ENCODE measurements at places on chromosomes 5 and 9.

- no peak for DNase-seq
Observed at GRCh38 chr9:127049044-127049443, 73.4 kb downstream of the ANGPTL2 start.

GRCh38 chr5:14244721-14245120 is 101.6 kb downstream of the TRIO start:
- no peak for DNase-seq

DNA sequence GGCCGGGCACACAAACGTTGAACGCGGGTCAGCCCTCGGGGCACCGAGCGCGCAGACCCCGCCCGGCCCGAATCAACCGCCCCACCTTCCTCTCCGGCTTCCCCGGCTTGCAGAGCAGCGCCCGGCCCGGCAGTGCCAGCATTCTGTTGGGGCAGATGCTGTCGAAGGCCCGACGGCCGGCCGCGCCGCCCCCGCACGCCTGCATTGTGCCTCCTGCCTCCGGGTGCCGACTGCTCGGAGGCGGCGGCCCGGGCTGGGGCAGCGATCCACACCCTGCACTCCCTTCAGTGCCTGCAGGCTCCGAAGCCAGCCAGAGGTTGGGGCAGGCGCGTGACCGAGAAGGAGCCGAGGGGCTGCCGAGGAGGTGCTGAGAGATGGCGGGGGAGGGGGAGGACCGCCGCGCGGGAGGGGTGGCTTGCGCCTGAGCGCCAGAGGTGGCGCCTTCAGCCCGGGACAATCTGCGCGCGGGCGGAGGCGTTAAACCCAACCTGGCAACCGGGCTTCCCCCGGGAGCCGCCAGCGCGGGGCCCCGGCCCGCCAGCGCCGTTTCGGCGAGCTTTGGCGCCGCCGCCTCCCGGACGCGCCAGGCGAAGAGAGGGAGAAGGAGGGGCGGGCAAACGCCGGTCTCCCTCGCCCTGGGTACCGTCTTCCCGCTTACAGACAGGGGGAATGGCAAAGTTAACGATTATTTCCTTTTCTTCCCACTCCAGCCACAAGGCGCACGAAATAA is at the start of gene MCIDAS:
Gene MCIDAS, minus strand, starts transcription at position 382 of the 730 bp plus-strand sequence. Its CDS starts 177 bp downstream, at position 205.
- peak; percentile 33 for DNase-seq

- DNase-seq = no peak
Observed at GRCh38 chr5:55480781-55481180, 54.0 kb downstream of the PLPP1 start.

DNA sequence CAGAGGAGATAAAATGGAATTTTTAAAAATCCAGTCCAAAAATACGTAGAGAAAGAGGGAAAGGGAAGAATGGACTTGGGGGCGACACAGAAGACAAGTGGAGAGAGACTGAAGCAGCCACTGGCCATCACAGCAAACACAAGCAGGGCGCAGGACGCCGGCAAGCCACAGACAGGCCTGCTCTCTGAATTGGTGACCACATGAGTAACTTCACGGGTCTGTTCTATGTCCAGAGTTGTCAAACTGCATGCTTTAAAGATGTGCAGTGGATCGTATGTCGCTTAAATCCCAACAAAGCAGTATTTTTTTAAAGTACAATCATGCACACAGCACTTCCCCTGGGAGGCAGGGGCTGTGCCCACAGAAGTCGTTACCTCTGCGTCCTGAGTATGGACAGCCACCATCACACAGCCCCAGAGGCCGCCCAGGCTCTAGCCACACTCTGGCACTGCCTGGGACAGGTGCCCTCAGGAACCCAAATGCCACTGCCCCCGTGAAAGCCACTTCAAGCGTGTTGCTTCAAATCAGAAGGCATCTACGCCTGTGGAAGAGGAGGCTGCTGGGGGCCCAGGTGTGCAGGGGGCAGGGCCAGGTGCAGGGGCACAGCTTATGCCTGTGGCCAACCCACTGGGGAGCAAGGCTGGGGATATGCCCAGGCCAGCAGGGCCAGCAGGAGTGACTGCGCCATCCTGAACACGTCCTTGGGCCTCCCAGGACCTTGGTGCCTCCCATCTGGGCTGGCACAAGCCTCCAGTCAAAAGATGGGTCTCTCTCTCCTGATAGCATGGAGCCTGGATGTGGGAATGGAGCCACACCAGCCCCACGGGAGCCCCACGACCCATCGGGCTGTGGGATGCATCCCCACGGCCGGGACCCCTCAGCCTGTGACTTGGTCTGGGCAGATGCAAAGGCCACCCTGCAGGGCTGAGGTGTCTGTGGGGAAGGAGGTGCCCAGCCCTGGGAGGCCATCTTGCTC is 5.9 kb upstream of the LRRC14B start:
- DNase-seq = no peak

GRCh38 chr9:127779136-127779981 is 893 bp upstream of the SH2D3C start:
- DNase-seq = no peak

GRCh38 chr9:127455324-127455992 is 4.1 kb downstream of the LRSAM1 start:
- no peak for DNase-seq

DNA sequence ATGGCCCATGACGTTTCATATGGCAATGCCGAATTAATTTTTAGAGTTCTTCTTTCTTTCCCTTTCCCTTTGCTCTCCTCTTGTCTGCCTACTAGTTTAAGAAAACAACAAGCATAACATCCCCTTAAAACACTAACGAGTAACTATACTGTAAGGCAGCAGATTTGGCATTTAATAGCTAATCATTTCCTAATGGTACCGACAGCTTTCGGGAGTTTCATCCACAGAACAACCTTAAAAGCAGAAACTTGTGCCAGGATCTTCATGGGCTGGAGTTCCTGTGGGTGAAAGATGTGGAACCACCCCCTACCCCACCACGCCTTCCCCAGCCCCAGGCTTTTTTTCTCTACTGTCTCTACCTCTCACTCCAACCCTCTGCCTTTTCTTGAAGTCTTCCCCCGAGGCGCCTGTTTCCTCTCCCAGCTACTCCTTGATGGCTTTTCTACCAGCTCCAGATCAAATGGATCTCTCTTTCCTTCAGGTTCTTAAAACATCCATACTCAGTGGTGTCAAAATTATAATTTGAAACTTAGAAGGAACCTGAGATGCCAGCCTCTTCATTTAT is 319.5 kb downstream of the PIK3R1 start:
- DNase-seq = no peak

GRCh38 chr5:35138232-35138631 is 90.5 kb upstream of the AGXT2 start:
- DNase-seq = no peak

DNA sequence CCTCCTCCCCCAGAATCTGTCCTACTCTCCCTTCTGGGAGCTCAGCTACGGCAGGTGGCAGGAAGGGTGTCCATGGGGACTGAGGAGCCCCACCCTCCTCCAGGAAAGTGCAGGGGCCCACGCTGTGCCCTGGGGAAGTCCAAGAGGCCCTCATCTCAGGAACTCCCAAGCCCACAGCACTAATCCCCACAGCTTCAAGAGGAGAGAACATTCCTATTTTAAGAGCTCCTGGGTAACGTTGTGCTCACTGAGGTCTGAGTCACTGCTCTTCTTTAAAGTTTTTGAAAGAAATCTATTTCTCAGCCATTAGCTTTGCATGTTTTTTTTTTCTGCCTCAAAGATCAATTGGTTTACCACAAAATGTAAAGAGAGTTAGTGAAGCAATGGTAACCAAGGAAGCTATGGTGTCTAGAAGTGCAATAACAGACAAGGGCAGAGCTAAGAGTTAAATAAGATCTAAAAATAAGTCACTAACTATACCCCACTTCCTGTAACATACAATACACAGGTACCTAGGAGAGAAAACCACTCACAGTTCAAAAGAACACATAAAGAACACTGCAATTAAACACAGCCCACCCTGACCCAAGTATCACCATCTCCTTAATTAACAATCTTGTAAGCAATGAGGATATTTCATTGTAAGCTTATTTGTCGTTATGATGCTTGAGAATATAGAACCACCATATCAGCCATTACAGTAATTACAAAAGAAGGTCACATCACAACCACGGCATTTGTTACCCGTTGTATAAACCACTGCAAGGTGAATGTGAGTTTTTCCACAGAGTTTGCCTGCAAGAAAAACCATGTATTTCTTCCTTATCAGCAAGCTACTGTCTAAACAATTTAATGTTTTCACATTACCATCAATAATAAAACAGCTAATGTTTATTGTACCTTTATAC is 382.3 kb upstream of the SLC30A5 start:
- DNase-seq = no peak

GRCh38 chr9:98215271-98215670 is 22.8 kb upstream of the CORO2A start:
- no peak for DNase-seq

- DNase-seq = no peak
Observed at GRCh38 chr9:35257986-35258659, 96.3 kb downstream of the UNC13B start.

DNA sequence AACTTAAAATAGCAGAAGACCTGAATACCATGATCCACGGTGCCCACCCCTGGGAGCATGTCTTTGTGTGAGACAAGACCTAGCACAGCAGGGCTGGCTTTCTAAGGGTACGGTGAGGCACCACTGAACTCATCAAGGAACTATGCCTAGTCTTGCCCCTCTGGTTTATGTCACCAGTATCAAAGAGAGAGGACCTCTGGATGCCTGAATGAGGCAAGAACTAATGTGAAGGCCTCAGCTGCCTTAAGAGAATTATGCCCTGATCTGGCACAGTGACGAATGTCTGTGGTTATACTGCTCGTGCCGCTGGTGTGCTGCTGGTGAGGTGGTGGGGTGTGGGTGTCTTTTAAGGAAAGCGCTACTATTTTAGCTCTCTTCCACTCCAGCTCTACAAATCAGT is 23.0 kb downstream of the NREP start:
- no peak for DNase-seq

DNA sequence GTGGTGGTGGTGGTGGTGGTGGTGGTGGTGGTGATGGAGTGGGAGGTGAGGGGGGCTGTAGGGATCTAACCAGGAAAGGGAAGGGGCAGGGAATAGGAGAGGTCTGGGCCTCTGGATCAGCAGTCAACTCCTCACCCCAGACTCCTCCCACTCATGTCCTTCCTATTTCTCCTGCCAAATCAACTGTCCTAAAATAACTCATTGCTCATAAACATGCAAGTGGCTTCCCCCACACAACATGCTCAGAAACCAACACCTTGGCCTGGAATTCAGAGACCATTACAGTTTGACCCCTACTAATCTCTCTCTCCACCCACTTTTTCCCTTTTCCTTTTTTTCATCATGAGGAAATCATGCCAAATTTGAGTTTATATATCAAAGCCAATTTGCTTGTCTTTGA is 8.4 kb upstream of the FSD1L start:
- DNase-seq = no peak

DNA sequence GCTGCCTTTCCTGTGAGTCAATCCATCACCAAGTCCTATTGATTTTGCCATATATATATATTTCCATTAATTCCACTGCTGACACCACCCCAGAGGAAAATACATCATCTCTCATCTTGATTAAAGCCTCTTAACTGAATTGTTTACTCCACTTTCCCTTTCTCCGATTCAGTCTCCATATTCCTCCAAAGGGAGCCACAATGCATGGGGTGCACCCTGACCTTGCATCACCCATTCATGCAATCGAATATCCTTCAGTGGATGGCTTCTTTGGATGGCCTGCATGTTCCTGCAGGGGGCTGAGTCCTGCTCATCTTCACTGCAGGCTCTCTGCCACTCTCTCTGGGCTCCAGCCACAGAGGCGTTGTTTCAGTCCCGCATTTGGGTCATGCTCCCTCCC is 231.0 kb downstream of the SNX18 start:
- no peak for DNase-seq

DNA sequence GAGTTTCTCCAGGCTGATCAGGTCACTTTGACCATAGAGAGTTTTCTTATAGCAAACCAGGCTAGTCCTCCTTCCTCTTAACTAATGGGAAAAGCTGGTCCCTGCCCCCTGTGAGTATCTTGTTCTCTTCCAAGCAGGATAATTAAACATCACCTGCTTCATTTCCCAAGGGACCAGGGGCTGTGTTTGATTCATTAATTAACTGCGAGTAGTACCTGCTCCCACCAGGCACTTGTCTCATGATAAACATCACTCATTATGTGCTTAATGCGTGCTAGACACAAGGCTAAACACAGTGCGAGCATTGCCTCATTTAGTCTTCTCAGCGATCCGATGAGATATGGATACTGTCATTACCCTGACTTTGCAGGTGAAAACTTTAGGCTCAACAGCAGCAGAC is 1.7 kb upstream of the FAM163B start:
- no peak for DNase-seq

DNA sequence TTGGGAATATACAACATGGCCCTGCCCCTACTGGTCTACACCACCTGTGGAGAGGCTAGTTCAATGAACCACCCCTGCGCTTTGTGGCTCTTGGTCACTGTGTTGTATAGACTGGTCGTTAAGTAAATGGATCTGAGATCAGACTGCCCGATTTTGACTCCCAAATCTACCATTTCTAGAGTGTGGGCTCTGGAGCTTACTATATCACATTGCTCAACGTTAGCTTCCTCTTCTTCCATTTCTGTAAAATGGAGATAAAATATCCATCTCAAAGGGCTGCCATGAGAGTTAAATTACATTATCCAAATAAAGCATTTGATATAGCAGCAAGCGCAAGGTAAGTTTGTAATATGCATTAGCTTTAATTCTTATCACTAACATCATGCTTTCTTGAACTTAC is 52.7 kb upstream of the IFNK start:
- no peak for DNase-seq

- no peak for DNase-seq
Observed at GRCh38 chr5:88887342-88887741, 4.4 kb upstream of the MEF2C start.

DNA sequence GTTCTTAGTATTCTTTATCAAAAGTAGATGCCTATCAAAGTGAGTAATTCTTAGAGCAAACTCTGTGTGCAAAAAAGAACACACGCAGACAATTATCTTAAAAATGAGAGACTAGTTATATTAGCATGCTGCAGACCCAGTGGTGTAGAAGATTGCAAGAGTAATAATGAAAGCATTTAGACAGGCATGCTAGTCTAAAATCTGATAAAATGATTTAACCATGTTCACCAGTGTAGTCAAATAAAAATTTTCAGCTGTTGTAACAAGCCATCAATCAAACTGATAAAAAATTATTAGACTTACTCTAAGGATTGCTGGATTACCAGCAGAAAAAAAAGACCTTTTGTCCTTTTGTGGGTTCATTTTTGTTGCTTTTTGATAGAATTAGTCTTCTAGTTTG is 241.9 kb upstream of the TLE4 start:
- no peak for DNase-seq

DNA sequence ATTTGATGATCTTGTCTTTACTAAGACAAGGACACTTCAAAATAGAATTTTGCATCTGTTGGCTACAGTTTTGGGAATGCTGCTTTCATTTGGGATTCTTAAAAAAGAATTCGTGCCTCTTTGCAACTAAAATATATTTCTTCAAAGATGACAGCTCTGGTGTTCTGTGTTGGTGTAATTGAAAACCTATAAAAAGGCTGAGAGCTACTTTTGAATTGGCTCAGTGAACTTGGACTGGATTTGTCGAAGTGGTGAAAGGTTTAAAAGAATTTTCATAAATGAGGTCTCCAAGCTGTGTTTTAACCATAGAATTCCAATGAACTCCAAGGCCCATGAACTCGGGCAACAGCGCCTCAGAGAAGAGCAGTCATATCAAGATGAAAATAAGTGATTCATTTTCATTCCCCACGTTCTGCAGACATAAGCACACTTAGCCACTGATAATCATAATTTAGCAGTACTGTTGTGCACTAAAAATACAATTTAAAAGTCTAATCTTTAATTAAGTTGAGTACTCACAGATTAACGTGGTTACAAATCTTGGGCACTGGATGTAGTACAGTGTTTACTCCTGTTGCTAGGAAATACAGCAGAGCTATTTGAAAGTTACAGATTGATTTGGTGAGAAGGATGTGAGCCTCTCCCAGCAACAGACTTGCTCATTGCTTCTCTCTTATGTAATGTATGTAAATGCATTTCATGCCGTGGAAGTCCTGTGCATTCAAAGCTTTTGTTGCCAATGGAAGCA is 10.9 kb downstream of the SNCAIP start:
- no peak for DNase-seq

Measured in NCI-H510A (cell line).